Coronary artery (tissue), 2 donors: ENCODE measurements at places on chromosomes 13 and 19.
A peak's percentile ranks its signal among the peaks of the same experiment; 100 is the strongest.

GRCh38 chr13:107104631-107105030 lies 536.7 kb upstream of the ARGLU1 start:
- DNase-seq, result no peak

GRCh38 chr13:51311231-51311630 lies 28.3 kb upstream of the SERPINE3 start:
- no peak for DNase-seq

- no peak for DNase-seq
Measured at GRCh38 chr13:105202354-105202753, 1333.1 kb downstream of the EFNB2 start.

DNA sequence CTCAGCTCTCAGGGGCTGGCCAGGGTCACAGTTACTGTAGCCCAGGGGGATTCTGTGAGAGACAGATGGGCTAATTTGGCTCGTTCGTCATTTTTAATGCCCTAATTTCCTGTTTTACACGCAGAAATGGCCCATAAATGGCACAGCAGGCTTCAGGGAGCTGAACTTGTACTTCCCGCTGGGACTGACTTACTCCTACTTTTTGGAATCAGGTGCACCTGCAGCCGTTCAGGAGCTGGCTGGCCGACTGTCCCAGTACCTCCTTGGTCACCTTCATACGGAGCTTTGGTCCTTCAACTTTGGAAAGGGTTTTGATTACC lies 62.4 kb upstream of the URI1 start:
- no peak for DNase-seq

DNA sequence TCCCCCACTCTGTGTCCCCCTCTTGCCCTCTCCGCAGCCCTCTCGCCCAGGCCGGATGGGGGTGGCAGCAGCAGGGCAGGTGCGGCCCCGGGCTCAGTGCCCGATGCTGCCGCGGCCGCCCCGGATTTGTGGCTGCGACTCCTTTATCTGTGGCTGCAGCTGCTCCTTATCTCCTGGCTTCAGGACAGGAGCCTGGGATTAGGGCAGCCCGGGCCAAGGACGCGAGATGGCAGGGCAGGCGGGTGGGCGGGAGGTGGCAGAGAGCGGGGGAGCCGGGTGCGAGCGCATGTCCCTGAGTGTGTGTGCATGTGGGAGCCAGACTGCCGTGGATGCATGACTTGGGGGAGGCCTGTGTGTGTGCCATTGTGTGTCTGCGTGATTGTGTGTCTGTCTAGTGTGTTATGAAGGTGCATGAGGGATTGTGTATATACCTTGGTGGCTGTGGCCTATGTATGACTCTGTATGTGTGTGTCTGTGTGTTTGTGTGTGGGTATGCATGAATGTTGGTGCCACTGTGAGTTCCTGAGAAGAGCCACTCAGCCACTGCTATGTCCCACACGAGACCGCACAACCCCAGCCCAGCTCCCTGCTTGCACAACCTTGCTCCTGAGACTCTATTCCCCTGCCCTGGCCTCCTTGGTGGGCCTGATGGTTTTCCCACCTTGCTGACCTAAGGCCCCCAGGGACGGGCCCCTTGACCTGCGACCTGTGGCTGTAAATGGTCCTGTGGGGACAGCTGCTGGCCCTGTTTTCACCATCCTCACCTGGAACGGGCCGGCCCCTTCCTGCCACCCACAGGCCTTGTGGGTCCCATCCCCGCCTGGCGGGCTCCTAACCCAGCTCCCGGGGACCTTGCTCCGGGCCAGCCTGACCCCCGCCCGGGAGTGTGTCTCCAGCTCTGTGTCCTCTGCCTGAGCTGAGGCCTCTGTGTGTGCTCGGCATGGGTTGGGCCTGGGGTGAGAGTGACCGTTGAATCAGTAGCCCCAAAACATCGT lies 5.3 kb upstream of the NRTN start:
- DNase-seq, result no peak

GRCh38 chr13:110105136-110105535 lies 201.8 kb downstream of the COL4A1 start:
- DNase-seq, result no peak

GRCh38 chr19:50739914-50740426 lies 16.8 kb downstream of the CLEC11A start:
- DNase-seq, result no peak

GRCh38 chr13:106610486-106610885 lies 42.5 kb upstream of the ARGLU1 start:
- DNase-seq, result no peak

DNA sequence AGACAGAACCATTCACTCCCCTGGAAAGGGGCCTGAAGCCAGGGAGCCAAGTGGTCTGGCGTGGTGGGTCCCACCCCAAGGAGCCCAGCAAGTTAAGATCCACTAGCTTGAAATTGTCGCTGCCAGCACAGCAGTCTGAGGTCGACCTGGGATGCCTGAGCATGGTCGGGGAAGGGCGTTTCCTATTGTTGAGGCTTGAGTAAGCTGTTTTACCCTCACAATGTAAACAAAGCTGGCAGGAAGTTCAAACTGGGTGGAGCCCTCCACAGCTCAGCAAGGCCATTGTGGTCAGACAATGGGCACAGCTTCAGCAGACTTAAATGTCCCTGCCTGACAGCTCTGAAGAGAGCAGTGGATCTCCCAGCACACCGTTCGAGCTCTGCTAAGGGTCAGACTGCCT lies 195.6 kb upstream of the DACH1 start:
- peak; percentile 72 for DNase-seq

DNA sequence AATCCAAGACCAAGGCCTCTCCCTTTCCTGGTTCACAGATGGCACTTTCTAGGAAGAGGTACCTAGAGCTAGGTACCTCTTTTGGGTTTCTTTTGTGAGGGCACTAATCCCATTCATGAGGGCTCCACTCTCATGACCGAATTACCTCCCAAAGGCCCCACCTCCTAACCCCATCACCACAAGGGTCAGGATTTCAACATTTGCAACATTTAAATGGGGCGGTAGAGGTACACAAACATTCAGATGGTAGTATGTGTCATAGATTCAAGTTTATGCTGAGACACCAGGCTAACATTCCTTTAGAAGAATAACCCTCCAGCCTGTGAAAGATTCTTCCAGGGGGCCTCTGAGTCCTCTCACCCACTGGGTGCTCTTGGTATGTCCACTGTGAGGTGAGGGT lies 116.3 kb downstream of the FOXO1 start:
- DNase-seq, result no peak

- DNase-seq, result no peak
Measured at GRCh38 chr19:38705197-38706019, 38.9 kb downstream of the CAPN12 start.

DNA sequence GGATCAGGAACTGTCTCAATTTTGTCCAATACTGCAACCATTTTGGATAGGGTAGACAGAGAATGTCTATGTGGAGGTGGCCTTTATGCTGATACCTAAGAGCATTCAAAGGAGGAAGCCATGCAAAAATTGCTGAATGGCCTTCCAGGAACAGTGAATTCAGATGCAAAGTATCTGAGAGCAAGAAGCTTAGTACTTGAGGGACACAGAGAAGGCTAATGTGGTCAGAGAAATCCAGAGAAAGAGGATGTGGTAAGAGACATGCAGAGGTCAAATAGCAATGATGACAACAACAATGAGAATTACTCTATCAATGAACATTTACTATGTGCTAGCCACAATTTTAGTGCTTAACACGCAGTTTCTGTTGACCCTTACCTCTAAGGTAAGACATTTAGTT lies 785.6 kb upstream of the KLHL1 start:
- no peak for DNase-seq

GRCh38 chr13:20505405-20506366 lies 20.0 kb downstream of the CRYL1 start:
- no peak for DNase-seq

- DNase-seq, result no peak
Measured at GRCh38 chr19:5231857-5232678, 108.5 kb downstream of the PTPRS start.

GRCh38 chr13:100039740-100040139 lies 49.2 kb upstream of the PCCA start:
- no peak for DNase-seq

GRCh38 chr13:70188567-70188966 lies 80.3 kb upstream of the KLHL1 start:
- DNase-seq, result no peak

GRCh38 chr13:78100486-78100885 lies 181.9 kb upstream of the EDNRB start:
- DNase-seq, result no peak

- DNase-seq, result no peak
Measured at GRCh38 chr19:40803170-40803856, 4.3 kb downstream of the EGLN2 start.

DNA sequence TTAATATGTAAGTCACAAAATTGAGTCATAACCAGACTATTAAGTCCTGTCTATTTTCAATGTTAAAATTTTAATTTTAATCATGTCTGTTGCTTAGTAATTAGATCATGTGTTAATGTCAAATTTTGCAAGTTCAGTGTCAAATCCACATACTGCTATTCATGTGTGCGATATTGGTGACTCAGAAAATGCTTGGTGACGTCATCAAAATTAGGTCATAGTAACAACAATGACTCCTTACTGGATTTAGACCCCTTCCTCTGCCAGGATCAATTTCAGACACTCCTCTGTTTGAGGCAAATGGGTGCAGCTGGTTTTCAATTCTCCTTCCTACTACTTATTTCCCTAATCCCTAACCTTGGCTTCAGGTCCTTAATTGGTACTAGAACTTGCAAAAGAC lies 1394.3 kb upstream of the SLC10A2 start:
- DNase-seq, result no peak

DNA sequence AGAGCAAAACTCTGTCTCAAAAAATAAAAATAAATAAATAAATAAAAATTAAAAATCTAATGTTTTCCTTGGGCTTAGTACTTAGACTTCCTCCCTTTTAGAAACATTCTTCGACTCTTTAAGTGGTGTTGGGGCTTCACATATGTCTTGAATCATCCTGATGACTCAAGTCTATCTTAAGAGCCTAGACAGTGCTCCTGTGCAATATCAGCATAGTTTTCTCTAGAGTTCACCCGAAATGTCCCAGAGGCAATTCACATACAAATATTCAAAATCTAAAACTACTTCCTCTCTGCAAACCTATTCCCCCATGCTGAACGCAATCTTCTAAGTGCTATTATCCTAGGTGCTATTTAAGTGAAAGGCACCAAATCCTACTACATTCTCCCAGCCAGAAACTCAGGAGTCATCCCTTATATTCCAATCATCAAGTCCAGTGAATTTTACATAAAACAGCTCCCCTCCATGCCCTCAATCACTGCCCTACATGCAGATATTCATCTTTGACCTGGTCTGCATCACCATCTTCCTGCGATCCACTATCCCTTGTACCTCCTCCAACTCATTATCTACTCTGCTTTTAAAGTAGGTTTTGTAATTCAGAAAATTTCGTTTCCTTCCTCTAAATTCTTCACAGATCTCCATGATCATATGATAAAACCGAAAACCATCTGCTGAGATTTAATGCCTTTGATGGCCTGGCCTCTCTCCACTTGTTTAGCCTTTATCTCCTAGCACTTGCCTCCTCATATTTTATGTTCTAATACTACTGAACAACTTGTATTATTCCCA lies 102.7 kb downstream of the ELF1 start:
- DNase-seq, result no peak

- no peak for DNase-seq
Measured at GRCh38 chr19:408441-408901, 476 bp downstream of the C2CD4C start.

GRCh38 chr13:79451500-79451962 lies 29.4 kb upstream of the NDFIP2 start:
- DNase-seq, result no peak
